ENCODE measurements at places on chromosomes 1 and 21.

DNA sequence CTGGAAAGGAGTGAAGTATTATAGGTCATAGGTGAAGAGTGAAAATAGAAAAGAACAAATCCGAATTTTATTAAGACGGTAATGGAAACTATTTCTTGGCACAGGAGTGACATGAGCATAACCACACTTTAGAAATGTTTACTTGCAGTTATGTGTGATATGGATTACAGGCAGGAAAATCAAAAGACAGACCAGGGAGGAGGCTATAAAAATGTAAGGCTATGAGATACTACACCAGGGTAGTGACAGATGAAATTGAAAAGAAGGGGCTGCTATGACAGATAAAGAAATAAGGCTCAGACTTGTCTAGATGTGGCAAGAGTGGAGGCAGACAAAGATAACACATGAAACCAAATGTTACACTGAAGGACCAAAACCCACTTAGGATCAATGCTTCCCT is 31.7 kb downstream of the GPATCH2 start:
- DNase-seq = no peak

DNA sequence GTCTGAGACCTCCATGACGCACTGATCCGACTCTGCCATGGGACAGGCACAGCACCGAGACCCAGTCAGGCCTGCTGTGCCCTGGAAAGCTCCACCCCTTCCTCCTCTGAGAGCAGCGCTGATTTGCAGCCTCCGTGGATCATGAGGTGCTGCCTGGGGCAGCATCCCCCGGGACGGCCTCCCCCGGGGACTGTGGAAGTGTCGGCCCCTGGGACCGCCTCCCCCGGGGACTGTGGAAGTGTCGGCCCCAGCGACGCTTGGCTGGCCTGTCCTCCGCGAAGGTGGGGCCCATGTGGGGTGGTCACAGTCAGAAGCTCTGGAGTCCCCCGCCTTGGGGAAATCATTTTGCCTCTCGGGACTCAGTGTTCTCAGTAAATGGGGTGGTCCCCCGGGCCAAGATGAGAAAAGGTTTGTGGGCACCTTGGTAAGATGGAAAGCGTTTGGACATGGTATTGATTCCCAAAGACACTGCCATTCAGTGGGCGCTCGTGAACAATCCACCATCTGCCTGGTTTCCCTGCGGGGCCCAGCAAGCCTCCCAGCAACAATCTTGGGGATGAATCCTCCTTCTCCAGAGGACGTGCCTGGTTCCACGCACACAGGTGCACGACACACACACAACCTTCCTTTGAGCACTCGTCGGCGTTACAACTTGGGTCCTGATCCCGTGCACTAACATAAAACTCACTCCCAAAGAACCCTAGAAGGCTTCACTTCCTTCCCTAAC is 3.0 kb downstream of the TFF2 start:
- no peak for DNase-seq

GRCh38 chr1:169484101-169484500 is 1.6 kb downstream of the SLC19A2 start:
- no peak for DNase-seq

GRCh38 chr1:39427912-39428311 is 63.5 kb upstream of the BMP8A start:
- DNase-seq = no peak

DNA sequence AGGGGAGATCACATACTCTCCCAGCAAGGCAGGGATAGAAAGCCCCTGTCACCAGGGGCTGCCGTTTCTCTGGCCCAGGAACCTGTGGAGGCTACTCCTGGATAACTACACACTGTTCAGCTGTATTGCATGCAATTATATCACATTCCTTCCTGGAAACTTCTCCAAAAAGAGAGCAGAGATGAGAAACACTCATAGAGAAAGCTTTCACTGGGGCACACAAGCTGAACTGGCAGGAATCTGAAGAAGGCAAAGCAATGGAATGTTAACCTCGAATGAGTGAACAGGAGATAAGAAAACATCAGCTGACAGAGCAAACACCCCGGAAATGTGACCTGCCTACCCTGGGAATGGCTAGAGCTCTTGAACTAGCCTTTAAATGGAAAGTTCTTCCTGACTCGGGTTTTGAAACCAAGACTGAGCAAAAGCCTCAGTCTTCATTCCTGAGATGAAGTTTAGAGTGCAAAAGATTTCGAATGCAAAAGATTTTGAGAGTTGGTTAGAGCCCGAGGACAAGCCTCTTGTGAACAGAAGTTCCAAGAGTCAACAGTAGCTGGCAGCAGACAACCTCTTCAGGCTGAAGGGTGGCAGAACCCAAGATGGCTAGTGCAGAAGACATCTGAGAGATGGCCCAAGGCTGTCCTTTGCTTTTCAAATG is 32.3 kb downstream of the CCN1 start:
- no peak for DNase-seq

DNA sequence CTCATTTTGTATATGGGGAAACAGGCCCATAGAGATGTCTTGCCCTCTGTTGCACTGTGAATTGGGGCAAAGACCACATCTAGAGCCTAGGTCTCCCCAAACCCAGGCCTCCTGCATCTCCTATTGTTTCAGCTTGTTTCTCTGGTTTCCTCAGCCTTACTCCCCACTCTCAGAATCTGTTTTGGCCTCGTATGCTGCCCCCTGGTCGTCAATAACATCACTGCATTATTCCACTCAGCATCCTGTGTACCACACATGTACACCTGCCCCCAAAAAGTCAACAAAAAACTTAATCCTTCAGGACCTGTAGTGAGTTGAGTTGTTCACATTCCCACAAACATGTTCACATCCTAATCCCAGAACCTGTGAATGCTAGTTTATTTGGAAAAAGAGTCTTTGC is 184.8 kb downstream of the BRINP2 start:
- DNase-seq = no peak

DNA sequence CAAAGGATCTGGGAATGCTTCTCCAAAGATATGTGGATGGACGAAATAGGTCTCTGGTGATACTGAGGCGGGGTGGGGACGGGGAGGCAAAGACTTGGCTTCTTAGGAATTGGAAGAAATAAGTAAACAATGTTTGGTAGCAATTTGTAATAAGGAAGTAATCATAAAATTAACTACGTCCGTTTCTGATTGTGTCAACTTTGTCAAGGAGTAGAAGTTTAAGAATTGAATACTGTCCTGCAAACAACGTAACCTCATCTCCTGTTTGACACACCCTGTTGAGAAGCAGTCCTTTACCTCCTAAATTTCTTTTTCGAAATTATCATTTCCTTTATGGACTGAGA is 471 bp downstream of the POLR3C start:
- no peak for DNase-seq

GRCh38 chr1:39266269-39266668 is 61.8 kb downstream of the MACF1 start:
- DNase-seq = no peak

DNA sequence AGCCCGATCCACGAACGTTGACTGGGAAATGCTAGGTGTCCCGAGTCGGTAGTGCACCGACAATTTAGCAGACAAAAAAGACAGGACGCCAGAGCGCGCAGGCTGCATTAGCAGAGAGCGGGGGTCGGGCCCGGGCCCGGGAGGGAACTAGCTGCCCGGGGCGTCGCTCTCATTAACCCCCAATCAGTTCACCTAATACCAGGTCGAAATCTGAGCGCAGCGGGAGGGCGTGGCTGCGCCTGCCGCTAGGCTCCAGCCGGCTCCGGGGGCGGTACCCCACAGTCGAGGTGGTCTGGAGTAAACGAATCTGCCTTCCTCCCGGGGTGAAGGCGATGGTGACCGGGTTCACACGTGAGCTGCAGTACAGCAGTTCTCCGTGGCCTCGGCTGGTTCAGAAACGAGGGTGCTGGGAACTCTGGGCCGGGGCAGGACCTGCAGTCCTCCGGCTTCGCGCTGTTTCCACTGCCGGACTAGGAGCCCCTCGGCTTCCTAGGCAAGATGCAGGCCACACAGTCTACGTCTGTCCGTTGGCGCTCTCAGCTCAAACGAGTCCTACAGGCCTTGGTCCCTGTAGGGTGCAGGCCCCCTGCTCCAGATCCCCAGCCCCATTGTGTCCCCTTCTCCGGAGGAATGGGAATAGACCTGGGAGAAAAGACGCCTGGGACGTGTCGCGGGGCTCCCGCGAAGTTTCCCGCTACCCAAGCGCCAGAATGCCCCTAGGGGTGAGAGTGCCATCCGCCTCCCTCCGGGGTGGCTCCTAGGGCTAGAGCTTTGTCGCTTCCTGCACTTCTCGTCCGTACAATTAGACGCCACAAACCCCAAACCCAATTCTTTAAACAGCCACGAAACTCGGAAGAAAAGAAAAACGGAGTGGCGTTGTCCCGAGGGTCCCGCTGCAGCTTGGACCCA is 2.0 kb downstream of the GFI1 start:
- DNase-seq = peak; percentile 73

GRCh38 chr1:46396441-46397398 is 2.6 kb downstream of the FAAH start:
- no peak for DNase-seq
